ENCODE measurements at places on chromosomes 1 and 21.

- DNase-seq: no peak
Measured at GRCh38 chr1:53410701-53411100, 48.5 kb upstream of the DMRTB1 start.

DNA sequence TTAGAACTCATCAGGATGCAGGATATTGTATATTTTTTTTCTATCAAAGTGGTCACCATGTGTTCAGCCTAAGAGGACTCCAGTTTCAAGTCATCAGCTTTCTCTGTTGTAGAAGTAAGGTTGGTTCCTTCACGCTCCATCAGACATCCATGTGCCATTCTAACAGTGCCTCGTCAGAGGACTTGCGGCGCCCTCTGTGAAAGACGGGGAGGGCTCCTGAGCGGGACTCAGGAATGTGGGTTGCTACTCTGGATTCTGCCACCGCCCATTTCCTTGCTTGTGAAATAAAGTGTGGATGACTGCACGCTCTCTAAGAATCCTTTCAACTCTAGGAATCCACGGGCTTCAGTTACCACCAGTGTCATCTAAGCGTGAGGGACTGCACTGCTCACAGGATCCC lies 593.5 kb downstream of the KIF26B start:
- no peak for DNase-seq

DNA sequence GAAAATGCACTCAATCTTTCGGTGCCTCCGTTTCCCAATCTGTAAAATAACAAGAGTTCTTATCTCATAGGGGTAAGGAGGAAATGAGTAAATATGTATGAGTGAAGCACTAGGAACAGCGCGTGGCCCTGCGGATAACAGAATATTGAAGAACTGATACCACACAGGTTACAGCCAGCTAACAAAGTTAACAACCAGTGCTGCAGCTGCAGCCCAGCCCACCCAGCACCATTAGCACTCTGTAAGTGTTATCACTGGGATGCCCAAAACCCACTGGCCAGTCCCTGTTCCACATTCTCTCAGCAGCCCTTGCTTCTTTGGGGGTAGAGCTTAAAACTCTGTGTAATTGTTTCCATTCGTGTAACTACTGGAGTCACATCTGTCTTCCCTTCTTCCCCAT lies 89.5 kb downstream of the VWA5B1 start:
- no peak for DNase-seq

- DNase-seq: no peak
Measured at GRCh38 chr1:233086961-233087881, 136.8 kb downstream of the NTPCR start.

- DNase-seq: no peak
Measured at GRCh38 chr1:221779771-221780170, 37.9 kb upstream of the DUSP10 start.

DNA sequence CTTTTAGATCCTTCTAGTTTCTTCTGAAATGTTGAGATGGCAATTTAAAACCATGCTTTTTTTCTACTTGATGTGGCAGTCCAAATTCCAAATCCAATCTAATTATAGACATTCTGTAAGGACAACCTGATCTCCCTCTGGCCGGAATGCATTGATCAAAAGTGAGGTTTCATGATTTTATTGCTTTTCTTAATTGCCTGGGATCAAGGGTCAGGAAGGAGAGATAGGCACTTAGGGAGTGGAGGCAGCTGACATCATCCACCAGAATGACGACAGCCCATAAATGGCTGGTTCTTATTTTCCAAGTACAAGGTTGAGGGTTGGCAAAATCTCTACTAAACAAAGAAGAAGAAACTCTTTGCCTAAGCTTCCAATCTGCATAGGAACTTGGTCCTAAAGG lies 46.4 kb upstream of the SCCPDH start:
- DNase-seq: no peak

DNA sequence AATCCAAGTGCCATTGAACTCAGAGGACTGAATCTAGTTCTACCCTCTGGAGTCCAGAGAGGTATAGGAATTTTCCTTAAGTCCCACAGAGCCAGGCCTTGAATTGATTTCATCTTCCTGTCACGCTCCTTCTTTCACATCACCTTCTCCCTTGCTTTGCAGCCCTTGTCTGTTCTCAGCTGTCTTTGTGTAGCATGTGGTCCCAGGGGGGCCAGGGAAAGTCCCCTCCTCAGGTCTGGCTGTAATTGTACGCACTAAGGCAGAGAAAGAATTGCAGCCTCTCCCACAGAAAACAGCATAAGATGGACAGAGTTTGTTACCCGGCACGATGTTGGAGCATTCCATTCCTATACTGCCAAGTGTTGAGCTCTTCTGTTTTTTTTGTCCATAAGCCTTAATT lies 153.6 kb downstream of the FAM78B start:
- DNase-seq: no peak

- no peak for DNase-seq
Measured at GRCh38 chr1:202713110-202713509, 2.9 kb upstream of the SYT2 start.

DNA sequence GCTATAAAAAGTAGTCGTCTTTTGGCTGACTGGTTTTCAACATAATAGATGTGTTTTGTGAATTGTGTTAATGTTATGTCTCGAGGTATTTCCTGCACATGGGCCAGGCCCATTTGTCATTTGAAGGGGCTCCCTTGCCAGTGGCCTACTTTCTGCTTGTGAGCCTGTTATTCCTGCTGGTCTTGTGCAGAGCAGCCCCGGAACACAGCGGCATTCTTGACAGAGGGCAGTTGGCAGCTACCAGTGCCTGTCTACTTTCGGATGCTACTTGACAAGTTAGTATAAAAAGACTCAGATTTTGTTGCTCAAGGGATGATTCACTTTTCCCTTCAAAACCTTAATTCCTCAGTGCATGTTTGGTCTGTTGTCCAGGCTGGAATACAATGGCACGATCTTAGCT lies 28.5 kb downstream of the PGM1 start:
- DNase-seq: no peak

- DNase-seq: no peak
Measured at GRCh38 chr1:30216602-30217001, 506.8 kb downstream of the MATN1 start.

- DNase-seq: peak; percentile 45
Measured at GRCh38 chr1:246012341-246012740, 494.7 kb downstream of the SMYD3 start.

- DNase-seq: no peak
Measured at GRCh38 chr1:234226113-234226818, 147.0 kb upstream of the COA6 start.

- no peak for DNase-seq
Measured at GRCh38 chr1:199751962-199752687, 275.4 kb upstream of the NR5A2 start.

GRCh38 chr21:45641480-45642035 lies 2.0 kb upstream of the PCBP3 start:
- no peak for DNase-seq

DNA sequence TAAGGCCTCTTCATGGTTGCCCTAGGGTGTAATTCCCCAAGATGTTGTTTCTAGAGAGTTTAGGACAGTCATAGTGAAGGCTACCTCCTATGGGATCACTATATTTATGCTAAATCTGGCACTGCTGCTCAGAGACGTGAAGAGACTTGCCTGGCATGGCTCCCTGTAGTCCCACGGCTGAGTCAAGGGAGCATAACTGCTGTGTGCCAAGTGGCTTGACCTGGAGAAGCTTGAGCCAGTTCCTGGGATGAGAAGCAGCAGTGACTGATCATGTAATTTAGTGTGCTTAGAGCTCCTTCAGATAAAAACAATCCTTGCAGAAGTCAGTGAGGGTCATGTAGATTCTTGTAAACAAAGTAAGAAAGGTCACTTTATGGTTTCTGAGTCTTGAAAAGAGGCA lies 68.9 kb upstream of the TSPAN2 start:
- DNase-seq: no peak

GRCh38 chr1:150536836-150537731 lies 12.1 kb upstream of the ADAMTSL4 start:
- no peak for DNase-seq

- no peak for DNase-seq
Measured at GRCh38 chr21:27171707-27172106, 204.8 kb upstream of the ADAMTS5 start.

- DNase-seq: no peak
Measured at GRCh38 chr1:23169727-23170335, 1.2 kb upstream of the LUZP1 start.

DNA sequence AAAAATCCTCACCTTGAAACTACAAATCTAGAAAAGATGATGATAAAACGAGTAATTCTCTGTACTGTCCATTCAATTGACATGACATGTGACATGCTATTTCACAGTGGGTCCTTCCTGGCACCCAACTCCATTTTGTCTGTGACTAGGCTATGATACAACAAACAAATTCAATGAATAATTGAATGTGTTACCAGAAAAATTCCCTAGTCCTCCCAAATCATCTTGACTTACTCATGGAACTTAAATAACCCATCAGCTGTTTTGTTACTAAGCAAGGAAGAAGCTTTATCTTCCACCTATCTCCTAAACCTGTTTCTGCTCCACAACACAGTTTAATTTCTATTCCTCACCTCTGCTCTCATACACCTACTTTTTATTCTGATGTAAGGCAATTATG lies 30.4 kb downstream of the B3GALNT2 start:
- DNase-seq: no peak

- DNase-seq: no peak
Measured at GRCh38 chr1:179955731-179956130, 1.1 kb downstream of the CEP350 start.

GRCh38 chr1:17475752-17476151 lies 36.3 kb upstream of the RCC2 start:
- peak; percentile 29 for DNase-seq

DNA sequence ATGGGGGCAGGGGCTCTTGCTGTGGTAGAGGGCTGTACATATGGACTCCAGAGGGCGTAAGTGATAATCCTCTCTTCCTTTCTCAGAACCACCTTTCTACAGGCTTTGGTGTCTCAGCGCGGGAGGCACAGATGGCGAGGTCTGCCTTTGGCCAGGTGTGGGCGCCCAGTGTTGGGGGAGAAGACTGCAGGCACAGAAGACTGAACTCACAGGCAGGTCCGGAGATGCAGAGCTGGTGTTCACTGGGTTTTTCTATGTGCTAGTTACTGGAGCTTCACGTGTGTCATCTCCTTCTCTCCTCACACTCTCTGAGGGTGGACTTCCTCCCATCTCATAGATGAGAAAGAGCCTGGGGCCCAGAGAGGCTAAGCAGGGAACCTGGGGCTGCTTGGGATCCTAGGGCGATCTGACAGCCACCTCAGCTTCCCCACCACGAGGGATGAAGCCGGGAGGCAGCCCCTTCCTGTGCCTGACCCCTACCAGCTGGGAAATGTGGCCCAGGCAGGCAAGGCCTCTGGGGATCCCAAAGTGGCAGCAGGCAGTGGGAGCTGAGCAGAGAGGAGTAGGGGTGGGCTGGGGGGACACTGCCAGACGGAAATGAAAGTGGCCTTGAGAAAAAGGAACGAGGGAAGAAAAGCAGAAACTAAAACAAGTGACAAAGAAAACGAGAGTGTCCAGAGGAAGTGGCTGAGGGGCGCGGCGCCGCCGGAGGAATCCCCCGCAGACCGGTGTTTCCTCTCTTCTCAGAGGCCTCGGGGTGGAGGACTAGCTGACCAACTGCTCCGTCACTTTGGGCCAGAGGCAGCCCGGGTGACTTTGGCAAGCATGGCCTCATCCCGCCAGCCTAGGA lies 191.6 kb downstream of the HIVEP3 start:
- DNase-seq: peak; percentile 56

DNA sequence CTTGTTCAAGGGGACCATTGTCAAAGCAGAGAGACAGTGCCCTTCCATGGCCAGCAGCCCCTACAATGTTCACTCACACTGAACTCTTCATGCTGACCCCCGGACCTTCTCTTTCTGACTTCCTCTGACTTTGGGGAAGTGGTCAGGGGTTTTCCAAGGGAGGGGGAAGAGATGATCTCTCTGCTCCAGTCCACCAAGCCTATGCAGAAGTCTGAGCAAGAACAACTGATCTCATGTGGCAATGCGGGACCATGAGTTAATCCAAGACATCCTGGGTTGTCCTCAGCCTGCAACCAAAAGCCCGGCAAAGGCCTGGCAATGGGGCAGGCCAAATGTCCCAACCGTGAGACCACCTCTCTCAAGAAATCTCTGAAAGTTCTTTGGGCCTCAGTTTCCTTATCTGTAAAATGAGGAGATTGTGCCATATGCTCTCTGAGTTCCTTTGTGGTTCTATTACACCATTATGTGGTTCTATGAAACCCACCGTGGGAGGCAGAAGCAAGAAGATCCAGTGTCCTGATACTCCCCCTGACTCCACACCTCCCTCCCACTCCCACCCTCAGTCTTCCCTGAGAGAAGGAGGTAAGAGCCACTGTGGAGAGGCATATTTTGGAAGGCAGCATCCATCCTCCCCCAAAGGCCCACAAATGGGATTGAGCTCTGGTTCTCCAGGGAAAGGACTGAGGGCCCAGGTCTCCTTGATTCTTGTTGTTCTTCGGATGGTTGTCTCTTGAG lies 11.8 kb upstream of the ARHGEF2 start:
- DNase-seq: no peak

DNA sequence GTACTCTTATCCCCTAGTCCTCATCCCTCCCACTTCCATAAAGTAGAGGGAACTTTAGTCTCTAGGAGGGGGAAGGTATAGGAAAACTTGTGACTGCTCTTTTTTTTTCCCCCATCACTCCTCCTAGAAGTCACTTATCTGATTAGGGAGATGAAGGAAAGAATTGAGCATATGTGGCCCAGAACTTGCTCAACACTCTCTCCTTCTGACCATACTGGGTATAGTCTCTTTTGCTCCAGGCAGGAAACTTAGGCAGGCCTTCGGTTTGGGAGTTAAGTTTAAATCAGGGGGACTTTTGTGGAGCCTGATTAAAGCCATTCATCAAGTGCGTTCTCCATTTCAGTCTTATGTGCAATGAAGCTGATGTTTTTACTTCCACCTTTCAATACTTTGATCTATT lies 5.8 kb downstream of the UBE2U start:
- DNase-seq: no peak

GRCh38 chr1:155012026-155012546 lies 9.5 kb downstream of the ZBTB7B start:
- peak; percentile 76 for DNase-seq

GRCh38 chr1:223197923-223198627 lies 55.0 kb upstream of the TLR5 start:
- no peak for DNase-seq

DNA sequence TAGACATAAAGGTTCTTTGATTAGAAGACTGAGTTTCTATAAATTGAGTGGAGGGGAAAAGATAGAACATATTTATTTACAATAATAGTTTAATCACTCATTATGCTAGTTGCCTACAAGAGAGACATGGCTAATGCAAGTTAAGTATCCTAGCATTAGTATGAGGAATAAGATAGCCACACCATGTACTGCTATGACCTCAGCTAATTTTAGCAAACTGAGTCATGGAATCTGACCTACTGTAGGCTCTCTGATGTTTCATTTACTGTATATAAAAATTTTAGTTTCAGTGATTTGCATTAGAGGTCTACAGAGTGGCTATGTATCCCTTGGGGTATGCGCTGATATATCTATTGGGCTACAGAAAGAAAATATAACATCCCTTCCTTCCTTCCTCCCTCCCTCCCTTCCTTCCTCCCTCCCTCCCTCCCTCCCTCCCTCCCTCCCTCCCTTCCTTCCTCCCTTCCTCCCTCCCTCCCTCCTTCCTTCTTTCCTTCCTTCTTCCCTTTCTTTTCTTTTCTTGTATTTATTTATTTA lies 5.8 kb downstream of the AGL start:
- DNase-seq: no peak
